ENCODE measurements at places on chromosomes 12 and 14.

DNA sequence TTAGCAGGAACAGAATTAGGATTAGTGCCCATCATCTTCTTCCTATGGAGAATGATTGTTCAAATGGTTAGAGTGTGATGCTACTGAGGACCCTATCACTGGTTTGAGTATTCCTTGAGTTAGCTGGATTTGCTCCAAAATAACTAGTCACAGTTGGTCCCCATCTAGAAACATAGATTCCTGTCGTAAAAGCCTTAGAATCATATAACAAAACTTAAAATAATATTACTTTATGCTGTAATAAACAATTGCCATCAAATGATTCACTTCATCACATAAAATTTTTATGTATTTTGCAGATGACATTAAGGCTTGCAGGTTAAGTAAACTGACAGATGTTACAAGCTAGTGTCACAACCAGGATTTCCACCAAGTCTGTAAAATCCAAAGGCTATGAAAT lies 209.8 kb downstream of the CCER1 start:
- DNase-seq: no peak
- H3K27ac ChIP-seq: no peak overlapping the region
- no peak overlapping the region for H3K4me3 ChIP-seq
- H3K27me3 ChIP-seq: no peaks in the 10 kb centered on the region

DNA sequence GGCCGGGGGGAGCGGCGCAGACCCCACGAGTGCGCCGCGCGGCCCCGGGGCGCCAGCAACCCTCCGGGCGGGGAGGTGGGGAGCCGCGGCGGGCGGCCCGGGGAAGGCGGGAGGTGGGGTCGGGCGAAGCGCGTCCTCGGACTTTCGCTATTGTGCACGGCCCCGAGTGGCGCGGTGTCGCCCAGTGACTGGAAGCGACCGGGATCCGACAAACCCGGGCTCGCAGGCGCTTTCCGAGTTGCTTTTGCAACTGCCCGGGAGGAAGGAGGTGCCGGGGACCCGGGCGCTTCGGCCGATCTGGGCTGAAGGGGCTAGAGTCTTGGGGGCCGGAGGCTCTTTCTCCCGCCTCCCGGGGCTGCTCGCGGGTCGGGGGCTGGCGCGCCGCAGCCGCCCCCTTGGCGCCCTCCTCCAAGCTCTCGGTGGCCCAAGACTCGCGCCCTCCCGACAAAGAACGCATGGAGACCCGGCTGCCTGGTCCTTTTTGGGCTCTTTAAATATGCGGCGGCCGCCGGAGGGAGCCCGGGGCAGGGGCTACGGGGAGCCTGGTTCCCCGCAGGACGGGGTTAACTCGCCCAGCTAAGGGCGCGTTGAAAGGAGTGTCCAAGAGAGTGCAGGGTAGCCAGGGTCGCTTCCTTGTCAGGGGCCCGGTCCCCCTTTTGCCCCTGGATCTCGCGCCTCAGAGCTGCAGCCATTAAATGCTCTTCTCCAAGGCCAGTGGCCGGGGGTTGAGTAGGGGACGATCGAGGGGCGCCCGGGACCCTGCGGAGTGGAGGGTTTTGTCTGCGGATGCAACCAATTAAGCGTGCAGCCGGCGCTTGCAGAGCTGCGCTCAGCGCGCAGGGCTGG lies 1.4 kb downstream of the HMGA2 start:
- H3K4me3 ChIP-seq: peak overlapping the region; percentile 30
- peaks cover 40% of the 10 kb centered on the region for H3K27me3 ChIP-seq
- peak; percentile 16 for DNase-seq
- peaks cover 35% of the 10 kb centered on the region for H3K4me1 ChIP-seq
- H3K27ac ChIP-seq: no peak overlapping the region

DNA sequence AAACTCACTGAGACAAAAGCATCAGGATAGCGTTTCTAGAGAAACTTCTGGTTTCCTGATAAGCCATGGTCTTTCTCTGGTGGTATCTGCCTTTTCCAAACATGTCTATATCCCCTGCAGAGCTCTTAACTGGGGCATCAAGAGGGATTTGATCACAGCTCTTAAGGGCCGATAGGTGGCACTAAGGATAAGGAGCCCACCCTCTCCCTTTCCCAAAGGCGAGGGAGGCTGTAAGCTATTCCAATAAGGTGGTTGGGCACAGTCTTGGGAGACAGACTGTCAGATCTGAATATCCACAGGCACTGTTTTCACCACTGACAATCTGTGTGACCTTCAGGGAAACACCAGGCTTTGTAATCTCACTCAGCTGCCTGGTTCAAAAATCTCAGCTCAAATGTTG lies 206.0 kb downstream of the ADGRD1 start:
- no peaks in the 10 kb centered on the region for H3K4me1 ChIP-seq
- DNase-seq: no peak
- no peaks in the 10 kb centered on the region for H3K27me3 ChIP-seq
- no peak overlapping the region for H3K27ac ChIP-seq

GRCh38 chr14:31560759-31561154 lies 447 bp upstream of the NUBPL start:
- H3K27me3 ChIP-seq: no peaks in the 10 kb centered on the region
- no peak for DNase-seq
- no peaks in the 10 kb centered on the region for H3K4me1 ChIP-seq
- H3K27ac ChIP-seq: peak overlapping the region; percentile 78

DNA sequence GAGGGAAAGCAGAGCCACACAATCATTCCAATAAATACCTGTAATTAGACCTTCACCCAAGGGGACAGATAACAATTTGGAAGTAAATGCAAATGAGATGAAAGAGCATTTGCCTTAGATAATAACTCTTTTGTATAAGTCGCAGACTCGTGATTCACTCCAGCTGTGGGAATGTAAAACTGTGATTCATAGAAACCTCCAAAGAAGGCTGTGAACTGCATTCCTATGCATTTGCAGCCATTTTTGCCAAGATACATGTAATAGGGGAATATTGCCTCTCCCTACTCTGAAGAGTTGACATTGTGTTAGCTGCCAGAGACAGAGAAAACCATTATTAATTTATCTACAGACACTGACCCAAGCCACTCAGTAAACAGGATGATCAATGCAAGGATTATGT lies 181.9 kb upstream of the ARHGAP5 start:
- no peak overlapping the region for H3K4me3 ChIP-seq
- no peak overlapping the region for H3K27ac ChIP-seq
- H3K27me3 ChIP-seq: no peaks in the 10 kb centered on the region
- no peaks in the 10 kb centered on the region for H3K36me3 ChIP-seq

GRCh38 chr12:46461459-46461858 lies 88.9 kb upstream of the SLC38A2 start:
- no peaks in the 10 kb centered on the region for H3K36me3 ChIP-seq
- H3K27me3 ChIP-seq: no peaks in the 10 kb centered on the region
- peaks cover 23% of the 10 kb centered on the region for H3K4me1 ChIP-seq
- no peak for DNase-seq
- H3K4me3 ChIP-seq: no peak overlapping the region

GRCh38 chr12:49664591-49665239 lies 41.4 kb downstream of the PRPF40B start:
- no peaks in the 10 kb centered on the region for H3K27me3 ChIP-seq
- peaks cover 51% of the 10 kb centered on the region for H3K4me1 ChIP-seq
- peak overlapping the region; percentile 86 for H3K27ac ChIP-seq
- no peak for DNase-seq
- peaks cover 5% of the 10 kb centered on the region for H3K36me3 ChIP-seq

GRCh38 chr12:54411391-54412241 lies 7.5 kb downstream of the ITGA5 start:
- H3K4me1 ChIP-seq: peaks cover 82% of the 10 kb centered on the region
- peak overlapping the region; percentile 89 for H3K27ac ChIP-seq
- H3K36me3 ChIP-seq: peaks cover 37% of the 10 kb centered on the region
- no peaks in the 10 kb centered on the region for H3K27me3 ChIP-seq

- H3K27ac ChIP-seq: no peak overlapping the region
- no peaks in the 10 kb centered on the region for H3K36me3 ChIP-seq
- no peaks in the 10 kb centered on the region for H3K27me3 ChIP-seq
- no peaks in the 10 kb centered on the region for H3K4me1 ChIP-seq
- no peak for DNase-seq
- H3K4me3 ChIP-seq: no peak overlapping the region
Observed at GRCh38 chr14:53006931-53007562, 56.2 kb upstream of the FERMT2 start.

GRCh38 chr12:59076622-59077021 lies 156.3 kb upstream of the LRIG3 start:
- DNase-seq: no peak
- no peak overlapping the region for H3K27ac ChIP-seq
- H3K36me3 ChIP-seq: no peaks in the 10 kb centered on the region
- H3K4me1 ChIP-seq: no peaks in the 10 kb centered on the region
- H3K27me3 ChIP-seq: no peaks in the 10 kb centered on the region

- H3K27me3 ChIP-seq: peaks cover 3% of the 10 kb centered on the region
- H3K36me3 ChIP-seq: no peaks in the 10 kb centered on the region
- H3K4me3 ChIP-seq: no peak overlapping the region
- DNase-seq: no peak
- H3K4me1 ChIP-seq: peaks cover 27% of the 10 kb centered on the region
Observed at GRCh38 chr12:47772094-47772660, 861 bp upstream of the SLC48A1 start.

DNA sequence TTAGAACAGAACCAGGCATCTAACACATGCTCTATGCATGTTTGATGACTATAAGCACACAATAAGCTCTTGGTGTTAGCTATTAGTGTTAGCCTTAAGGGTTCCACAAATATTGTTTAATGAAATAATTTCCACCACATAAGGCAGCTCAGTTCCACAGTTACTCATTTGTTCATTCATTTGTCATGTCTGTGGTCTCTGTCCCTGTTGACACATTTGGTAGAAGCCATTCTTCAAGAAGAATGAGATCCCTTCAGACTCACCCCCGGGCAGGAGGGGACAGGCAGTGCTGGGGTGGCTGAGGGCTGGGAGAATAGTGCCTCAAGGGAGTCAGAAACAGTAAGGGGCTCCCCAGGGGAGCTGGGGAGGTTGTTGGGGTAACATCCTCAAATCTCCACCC lies 3.7 kb upstream of the FAIM2 start:
- H3K36me3 ChIP-seq: no peaks in the 10 kb centered on the region
- H3K27me3 ChIP-seq: no peaks in the 10 kb centered on the region
- DNase-seq: no peak
- H3K27ac ChIP-seq: no peak overlapping the region

DNA sequence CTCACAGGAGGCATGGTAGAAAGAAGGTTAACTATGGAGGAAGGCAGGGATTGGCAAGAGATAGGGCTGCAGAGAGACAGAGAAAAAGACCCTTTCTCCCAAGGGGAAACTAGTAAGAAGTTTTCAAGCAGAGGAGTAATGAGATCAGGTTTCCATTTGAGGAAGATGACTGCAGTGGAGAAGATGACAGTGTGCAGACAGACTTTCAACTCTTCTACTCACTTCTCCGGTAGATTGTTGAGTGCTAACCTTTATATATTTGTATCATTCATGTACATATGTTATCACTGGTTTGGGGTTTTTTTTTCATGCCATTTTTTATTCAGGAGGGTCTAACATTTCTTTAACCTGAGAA lies 5.9 kb upstream of the B3GNT4 start:
- peaks cover under 1% of the 10 kb centered on the region for H3K4me1 ChIP-seq
- H3K27ac ChIP-seq: no peak overlapping the region
- no peaks in the 10 kb centered on the region for H3K36me3 ChIP-seq
- no peak for DNase-seq
- H3K4me3 ChIP-seq: no peak overlapping the region

- no peaks in the 10 kb centered on the region for H3K36me3 ChIP-seq
- no peaks in the 10 kb centered on the region for H3K27me3 ChIP-seq
- H3K27ac ChIP-seq: no peak overlapping the region
- no peak for DNase-seq
- H3K4me3 ChIP-seq: no peak overlapping the region
- no peaks in the 10 kb centered on the region for H3K4me1 ChIP-seq
Observed at GRCh38 chr14:82067221-82067875, 533.7 kb upstream of the SEL1L start.

DNA sequence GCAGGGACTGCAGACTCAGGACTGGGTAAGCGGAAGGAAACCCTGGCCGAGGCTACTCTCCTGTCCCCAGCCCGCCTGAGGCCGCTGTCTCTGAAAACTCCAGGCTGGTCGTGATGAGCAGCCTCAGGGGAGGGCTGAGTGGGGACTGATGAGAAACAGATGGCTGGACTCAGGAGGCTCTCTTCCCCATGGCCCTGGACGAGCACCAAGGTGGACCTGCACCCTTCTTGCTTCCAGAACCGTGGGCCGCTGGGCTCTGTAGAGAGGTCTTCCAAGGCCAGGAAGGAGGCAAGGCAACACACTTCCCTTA lies 1.1 kb downstream of the TEX22 start:
- H3K4me3 ChIP-seq: peak overlapping the region; percentile 42
- no peak for DNase-seq
- peaks cover 3% of the 10 kb centered on the region for H3K36me3 ChIP-seq
- H3K27ac ChIP-seq: no peak overlapping the region
- no peaks in the 10 kb centered on the region for H3K27me3 ChIP-seq

Data from natural killer cell (primary cell).